Cortex of kidney (tissue), 1 donor: ENCODE measurements at places on chromosomes 5 and 9.

- DNase-seq: no peak
Measured at GRCh38 chr9:126519660-126520420, 93.9 kb upstream of the LMX1B start.

DNA sequence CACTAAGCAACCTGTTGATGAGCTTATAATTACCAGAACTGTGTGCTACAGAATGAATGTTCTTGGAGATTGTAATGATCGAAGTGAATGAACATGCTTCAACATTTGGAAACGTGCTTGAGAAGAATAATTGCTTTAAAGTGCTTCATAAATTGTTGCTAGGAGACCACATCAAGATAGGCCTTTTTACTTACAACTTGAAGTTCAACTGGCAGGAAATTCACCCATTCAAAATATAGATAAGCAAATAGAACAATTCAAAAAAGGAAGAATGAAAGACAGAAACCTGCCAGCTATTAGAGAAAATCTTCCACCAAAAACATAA is 38.0 kb upstream of the SLC44A1 start:
- no peak for DNase-seq

- no peak for DNase-seq
Measured at GRCh38 chr9:91782708-91783214, 167.3 kb downstream of the ROR2 start.

DNA sequence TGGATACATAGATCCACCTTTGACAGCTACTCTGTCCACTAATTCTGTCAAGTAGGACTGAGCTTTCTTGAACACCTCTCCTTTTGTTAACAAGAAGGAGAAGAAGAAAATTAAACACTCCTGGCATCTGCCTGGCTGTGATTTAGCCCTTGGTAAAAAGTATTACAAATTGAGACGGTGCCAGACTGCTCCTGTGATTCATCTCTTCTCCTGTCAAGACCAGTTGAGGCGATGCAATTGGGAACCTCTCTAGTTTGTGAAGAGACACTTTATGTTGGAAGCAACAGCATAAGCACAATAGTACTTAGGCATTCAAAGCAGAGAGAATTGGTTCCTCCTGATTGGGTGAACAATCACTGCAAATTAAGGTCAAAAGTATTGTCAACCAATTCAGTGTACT is 72.7 kb downstream of the GHR start:
- DNase-seq: no peak

DNA sequence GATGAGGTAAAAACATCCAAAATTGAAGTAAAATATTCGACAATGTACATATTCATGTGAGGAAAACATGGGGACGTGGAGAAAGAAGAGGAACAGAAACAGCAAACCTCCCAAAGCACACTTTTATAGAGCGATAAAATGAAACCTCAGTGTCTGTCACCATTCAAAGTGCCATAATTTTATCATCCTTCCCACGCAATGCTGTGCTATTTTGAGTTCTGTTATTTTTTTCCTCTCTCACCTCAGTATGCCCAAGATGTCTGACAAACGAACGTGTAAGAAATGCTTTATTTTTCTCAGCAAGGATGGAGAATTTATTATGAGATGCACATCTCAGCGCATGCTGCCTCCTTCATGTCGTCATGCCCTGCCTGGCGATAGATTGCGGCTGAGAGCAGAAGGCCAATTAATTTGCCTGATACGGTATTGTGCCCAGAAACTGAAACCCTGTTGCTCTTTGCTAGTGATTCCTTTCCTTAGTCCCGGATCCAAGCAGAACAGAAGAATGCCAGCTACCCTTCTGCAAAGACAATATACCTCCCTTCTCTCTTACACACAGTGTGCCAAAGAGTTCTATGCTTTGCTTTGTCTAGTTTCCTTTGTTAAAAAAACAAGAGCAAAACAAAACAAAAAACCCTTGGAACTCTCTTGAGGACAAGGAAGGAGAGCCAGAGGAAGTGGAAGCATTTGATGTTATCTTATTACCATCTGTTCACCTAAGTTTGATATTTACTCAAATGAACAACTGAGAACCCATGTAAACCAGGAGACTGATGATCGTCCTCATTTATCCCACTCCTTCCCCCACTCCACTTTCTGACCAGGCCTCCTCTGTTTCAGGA is 192.4 kb downstream of the SEMA6A start:
- DNase-seq: no peak

GRCh38 chr5:148398698-148399121 is 15.0 kb downstream of the FBXO38 start:
- no peak for DNase-seq

DNA sequence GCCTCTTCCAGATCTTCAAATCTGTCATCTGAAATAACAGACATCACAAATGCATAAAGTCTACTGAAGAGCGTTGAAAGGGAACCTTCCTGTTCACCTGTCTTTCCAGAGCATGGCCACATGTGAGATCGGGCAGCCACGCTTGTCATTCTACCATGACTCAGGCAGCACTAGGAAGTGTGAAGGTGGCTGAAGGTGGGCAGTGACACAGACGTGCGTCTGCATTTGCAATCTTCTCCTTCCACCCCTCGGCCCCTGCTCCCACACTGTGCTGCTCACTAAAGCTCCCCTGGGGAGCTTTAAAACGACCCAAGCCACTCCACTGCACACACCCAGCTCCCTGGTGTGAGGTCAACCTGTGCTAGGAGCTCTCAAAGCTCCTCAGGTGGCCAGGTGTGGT is 2.5 kb downstream of the ENTR1 start:
- no peak for DNase-seq

DNA sequence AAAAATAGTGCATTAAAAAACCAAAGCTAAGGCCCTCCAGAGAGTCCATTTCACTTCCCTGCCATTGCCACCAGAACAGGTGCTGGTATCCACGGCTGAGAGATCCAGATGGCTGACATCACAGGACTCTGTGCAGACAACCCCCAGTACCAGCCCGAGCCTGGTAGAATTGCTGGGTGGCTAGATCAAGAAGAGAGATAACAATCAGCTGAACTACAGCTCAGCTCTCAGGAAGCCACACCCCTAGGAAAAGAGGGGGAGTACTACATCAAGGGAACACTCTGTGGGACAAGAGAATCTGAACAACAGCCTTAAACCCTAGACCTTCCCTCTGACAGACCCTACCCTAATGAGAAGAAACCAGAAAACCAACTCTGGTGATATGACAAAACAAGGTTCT is 73.8 kb upstream of the SLIT3 start:
- DNase-seq: no peak

GRCh38 chr9:120916588-120916987 is 10.0 kb downstream of the TRAF1 start:
- no peak for DNase-seq

DNA sequence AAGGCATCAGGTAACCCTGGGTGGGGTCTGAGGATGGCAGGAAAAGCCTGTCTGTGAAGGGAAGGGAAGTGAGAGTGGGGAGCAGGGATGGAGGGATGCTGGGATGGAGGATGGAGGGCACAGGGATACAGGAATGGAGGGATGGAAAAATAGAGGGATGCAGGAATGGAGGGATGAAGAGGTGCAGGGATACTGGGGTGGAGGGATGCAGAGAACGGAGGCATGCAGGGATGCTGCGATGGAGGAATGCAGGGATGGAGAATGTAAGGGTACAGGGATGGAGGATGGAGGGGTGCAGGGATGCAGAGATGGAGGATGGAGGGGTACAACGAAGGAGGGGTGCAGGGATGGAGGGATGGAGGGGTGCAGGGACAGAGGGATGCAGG is 9.1 kb downstream of the PTGES2 start:
- no peak for DNase-seq

DNA sequence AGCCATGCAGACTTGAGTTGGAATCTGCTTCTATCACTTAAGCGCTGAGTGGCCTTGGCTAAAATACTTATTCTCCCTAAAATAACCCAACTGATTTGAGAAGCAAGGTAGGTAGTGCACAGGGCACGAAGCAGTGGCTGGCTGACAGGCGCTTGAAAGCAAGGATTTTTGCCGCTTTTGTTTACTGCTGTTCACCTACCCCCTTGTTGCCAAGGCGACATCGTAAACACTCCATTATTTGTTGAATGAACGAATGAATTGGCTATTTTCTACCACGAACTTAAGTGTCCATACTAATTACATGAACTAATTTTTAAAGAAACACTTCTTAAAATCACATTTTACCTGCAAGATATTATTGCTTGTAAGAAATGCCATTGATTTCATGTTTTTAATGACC is 98.0 kb downstream of the ANKH start:
- DNase-seq: no peak

GRCh38 chr5:127758766-127759283 is 55.6 kb downstream of the CCDC192 start:
- DNase-seq: no peak

GRCh38 chr5:66742896-66743247 is 146.7 kb downstream of the MAST4 start:
- DNase-seq: no peak

GRCh38 chr9:33750307-33750838 is 45.0 kb upstream of the PRSS3 start:
- DNase-seq: no peak

GRCh38 chr5:139897342-139897741 is 101.7 kb downstream of the PSD2 start:
- DNase-seq: no peak

DNA sequence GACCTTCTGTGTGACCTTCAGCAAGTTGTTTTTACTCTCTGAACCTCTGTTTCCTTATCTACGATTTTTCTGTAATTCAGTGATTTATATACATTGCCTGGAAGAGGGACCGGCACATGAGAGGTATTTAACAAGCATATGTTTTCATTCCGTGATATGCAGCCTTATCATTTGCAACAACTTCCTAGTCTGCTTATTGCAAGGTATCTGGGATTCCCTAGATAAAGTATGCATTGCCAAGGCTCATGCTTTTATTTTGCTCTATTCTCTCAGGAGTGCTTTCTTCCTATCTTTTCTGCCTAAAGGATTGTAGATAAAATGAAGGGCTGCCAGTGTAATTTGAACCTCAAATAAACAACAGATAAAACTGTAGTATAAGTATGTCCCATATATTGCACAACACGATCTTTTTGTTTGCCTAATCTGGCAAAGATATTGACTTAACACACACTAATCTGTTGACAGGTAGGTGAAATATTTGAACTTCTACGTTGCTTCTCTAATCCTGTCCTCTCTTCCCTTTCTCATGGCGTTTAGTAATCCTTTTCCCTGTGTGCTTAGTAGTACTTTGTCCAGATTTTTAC is 377.2 kb upstream of the TNC start:
- no peak for DNase-seq

DNA sequence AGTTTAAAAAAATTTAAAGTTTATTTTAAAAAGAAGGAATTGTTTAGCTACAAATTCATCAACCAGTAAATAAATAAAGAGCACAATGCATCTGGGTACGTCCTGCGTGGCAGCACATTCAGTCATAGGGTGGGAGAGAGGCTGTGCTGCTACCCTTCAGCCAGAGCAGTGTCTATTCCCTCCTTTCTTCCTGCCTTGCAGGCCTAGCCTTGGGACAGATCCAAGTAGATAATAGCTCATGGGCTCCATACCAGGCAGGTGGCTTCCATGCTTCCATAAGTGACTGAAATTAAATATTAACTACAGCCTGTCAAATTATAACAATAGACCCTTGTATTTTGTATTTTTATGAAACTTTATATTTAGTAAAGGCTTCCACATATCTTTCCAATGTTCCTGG is 408.3 kb upstream of the RGMB start:
- no peak for DNase-seq

GRCh38 chr9:76049341-76049740 is 158.9 kb downstream of the PCSK5 start:
- no peak for DNase-seq

GRCh38 chr9:85941966-85942912 is 1.3 kb downstream of the NAA35 start:
- no peak for DNase-seq

GRCh38 chr5:75389430-75389829 is 52.4 kb downstream of the HMGCR start:
- DNase-seq: no peak

DNA sequence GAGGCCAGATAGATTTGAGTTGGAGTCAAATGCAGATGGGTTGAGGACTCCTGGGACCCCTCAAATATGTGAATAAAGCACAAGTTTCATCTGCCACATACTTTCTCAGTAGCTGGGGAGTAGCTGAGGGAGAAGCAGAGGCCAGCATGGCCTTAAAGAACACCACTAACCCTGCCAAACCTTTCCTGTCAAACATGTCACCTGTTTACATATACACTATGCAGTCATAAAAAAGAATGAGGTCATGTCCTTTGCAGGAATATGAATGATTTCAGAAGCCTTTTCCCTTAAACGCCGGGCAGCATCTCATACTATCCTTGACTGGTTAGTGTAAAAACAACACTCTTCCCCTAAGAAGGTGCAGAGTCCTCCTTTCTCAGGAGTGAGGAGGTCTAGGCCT is 25.2 kb upstream of the HSD17B4 start:
- no peak for DNase-seq

DNA sequence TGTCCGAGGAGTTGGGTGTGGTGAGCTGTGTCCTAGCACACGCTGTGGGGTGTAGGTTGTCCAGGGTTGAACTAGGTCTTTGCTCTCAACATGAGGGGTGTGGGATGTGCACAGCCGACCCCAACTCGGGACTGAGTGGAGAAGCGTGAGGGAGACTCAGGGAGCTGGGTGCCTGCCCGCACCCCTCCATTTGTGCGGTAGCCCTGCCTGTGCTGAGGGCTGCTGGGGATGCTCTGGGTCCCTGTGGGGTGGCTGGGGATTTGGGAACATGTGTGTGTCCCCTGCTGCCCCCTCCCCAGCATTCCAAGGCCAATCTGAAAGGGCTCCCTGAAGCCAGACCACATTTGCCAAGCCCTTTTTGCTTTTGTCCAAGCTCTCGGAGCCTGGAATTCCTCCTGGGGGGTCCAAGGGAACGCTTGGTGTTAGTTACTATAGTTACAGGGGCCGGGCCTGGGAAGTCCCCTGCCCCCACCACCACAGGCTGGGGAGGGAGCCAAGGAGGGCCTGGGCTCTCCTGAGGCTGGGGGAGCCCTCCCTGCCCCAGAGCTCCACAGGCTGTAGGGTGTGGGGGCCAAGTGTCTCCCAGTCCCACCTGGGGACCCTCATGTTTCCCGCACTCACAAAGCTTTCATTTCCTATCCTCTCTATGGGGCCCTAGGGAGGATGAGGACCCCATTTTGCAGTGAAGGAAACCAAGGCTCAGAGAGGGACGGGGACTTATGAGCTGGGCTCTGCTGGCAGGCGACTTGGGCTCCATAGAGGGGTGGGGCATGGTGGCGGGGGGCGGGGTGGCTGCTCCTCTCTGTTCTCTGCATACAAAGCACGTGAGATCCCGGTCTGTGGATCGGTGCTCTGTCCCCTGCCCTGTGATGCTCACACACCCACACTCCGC is 1.1 kb downstream of the CRB2 start:
- DNase-seq: no peak

DNA sequence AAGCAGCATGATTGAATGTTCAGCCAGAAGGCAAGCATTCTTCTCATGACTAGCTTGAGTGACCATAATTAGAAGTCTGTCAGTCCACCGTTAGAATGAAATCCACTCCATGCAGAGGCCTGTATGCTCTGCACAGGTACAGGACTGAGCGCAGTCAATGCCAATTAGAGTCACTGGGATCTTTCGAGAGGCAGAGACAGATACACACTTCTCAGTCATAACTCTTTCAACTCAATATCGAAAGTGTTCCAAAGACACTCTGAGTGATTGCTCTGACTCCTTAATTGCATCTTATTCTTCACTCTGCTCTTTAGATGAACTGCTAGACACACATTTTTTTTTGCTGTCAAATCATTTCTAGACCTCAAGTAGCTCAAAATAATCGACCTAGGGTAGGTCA is 203.6 kb downstream of the GABRB2 start:
- DNase-seq: no peak

GRCh38 chr9:36045610-36046009 is 8.9 kb downstream of the RECK start:
- DNase-seq: no peak
